ENCODE measurements at places on chromosomes 3 and 15. TPM values are rescaled to one million over a fixed set of nuclear protein-coding genes. Genes with fewer than 3 reads are reported as not detected.

Gene SEMA6D
- 1.4 TPM for total RNA-seq

Gene MYLK
- 174 TPM for total RNA-seq

Gene FETUB
- not detected for total RNA-seq

Gene TNFSF10
- total RNA-seq, result not detected

Gene SYNPR
- total RNA-seq, result not detected

Gene BOC
- 16.8 TPM for total RNA-seq

Gene ACP3
- total RNA-seq, result 0.51 TPM

GRCh38 chr3:102223132-102223531 is 211.7 kb upstream of the ZPLD1 start:
- no peak for DNase-seq

GRCh38 chr15:70494852-70495571 is 268.3 kb downstream of the UACA start:
- peak; percentile 94 for DNase-seq

DNA sequence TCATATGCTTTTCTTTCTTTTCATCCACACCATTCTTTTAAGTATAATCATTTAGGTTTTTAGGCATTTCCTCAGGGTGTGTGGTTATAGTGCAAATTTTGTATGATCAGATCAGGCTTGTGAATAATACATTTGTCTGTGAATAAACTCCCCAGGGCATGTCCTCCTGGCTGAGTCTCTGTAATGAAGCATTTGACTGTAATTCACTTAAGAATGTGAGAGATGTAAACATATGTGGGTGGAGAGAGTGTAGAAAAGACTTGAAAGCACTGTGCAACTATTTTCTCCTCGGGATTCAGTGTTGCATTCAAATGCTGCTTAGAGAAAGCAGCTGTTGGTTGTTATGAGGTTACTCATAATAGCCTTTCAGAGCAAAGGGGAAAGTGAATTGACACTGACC is 996.5 kb downstream of the TUSC7 start:
- peak; percentile 96 for DNase-seq

- peak; percentile 79 for DNase-seq
Observed at GRCh38 chr3:121748680-121749275, 763 bp downstream of the GOLGB1 start.

- DNase-seq, result peak; percentile 44
Observed at GRCh38 chr15:40050788-40051470, 11.9 kb upstream of the SRP14 start.
